Left ventricle myocardium inferior (tissue), 1 donor: ENCODE measurements at places on chromosomes 1 and 21.

DNA sequence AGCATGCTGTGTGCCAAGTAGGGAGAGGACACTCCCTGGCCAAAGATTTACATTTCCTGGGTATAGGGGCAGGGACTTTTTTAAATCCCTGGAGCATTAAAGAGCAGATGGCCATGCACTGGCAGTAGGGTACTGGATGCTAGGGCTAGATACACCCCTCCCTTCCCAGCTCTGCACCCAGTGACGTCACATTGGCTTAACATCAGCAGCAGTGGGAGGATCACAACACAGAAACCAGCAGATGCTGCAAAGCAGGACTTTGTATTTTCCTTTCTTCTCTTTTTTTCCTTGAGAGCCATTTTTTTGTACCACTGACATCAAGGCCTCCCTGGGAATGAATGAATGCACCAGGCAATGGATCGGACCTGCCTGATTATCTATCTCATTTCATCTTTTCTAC, 243.0 kb downstream of the KAZN start:
- H3K4me1 ChIP-seq: no peaks in the 10 kb centered on the region
- H3K27ac ChIP-seq: no peak overlapping the region
- H3K4me3 ChIP-seq: no peak overlapping the region

DNA sequence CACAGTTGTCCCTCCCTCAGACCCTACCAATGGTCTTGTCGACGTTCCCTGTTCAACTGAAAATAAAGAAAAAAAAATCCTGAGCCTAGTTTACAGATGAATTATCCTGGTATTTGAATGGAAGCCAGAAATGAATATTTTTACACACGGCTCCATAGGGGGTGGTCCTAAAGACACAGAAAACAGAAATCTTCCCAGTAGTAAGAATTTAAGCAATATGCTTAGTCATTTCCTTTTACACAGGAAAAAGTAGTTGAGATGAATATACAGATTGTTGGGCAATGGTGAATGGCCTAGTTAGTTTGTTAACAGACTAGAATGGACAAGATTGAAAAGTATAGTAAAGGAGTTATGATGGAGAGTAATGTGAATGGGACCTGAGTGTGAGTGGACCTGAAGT, 67.4 kb downstream of the RGS18 start:
- no peak for DNase-seq
- H3K36me3 ChIP-seq: no peaks in the 10 kb centered on the region
- no peaks in the 10 kb centered on the region for H3K27me3 ChIP-seq
- H3K4me3 ChIP-seq: no peak overlapping the region

- no peak overlapping the region for H3K4me3 ChIP-seq
- no peaks in the 10 kb centered on the region for H3K36me3 ChIP-seq
- H3K4me1 ChIP-seq: no peaks in the 10 kb centered on the region
- no peaks in the 10 kb centered on the region for H3K27me3 ChIP-seq
Observed at GRCh38 chr1:36411674-36412648, 14.3 kb upstream of the LSM10 start.

DNA sequence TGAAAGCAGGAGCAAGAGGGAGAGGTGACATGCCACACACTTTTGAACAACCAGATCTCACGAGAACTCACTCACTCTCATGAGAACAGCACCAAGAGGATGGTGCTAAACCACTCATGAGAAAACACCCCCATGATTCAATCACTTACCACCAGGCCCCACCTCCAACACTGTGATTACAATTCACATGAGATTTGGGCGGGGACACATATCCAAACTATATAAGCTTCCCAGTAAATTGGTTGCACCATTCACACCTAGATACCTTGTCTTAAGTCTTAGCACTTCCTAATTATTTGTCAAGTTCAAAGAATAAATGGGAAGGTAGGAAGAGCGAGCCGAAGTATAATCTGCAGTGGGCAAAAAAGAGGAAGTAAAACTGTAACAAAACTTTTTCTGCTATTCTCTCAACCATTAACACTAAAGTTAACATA, 34.3 kb downstream of the AMY1C start:
- H3K27me3 ChIP-seq: no peaks in the 10 kb centered on the region
- H3K36me3 ChIP-seq: no peaks in the 10 kb centered on the region
- DNase-seq: no peak

DNA sequence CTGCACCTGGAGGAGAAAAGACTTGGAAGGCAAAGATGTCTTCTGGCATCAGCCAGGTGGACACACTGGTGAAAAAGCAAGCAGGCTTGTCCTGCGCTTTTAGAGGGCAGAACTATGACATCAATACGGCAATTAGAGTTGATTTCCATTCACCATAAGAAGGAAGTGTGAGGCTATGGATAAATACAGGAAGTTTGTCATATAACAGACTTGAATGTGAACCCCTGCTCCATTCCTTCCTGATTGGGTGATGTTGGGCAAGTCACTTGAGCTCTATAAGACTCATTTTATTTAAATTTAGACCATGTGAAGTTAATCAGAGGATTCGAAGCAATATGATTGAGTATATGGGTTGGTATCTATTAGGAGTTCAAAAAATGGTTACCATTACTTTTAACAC, 137.8 kb downstream of the PLPP3 start:
- H3K27me3 ChIP-seq: no peaks in the 10 kb centered on the region
- no peak overlapping the region for H3K27ac ChIP-seq
- DNase-seq: no peak
- peaks cover 51% of the 10 kb centered on the region for H3K4me1 ChIP-seq
